ENCODE measurements at places on chromosomes 1 and 21.

DNA sequence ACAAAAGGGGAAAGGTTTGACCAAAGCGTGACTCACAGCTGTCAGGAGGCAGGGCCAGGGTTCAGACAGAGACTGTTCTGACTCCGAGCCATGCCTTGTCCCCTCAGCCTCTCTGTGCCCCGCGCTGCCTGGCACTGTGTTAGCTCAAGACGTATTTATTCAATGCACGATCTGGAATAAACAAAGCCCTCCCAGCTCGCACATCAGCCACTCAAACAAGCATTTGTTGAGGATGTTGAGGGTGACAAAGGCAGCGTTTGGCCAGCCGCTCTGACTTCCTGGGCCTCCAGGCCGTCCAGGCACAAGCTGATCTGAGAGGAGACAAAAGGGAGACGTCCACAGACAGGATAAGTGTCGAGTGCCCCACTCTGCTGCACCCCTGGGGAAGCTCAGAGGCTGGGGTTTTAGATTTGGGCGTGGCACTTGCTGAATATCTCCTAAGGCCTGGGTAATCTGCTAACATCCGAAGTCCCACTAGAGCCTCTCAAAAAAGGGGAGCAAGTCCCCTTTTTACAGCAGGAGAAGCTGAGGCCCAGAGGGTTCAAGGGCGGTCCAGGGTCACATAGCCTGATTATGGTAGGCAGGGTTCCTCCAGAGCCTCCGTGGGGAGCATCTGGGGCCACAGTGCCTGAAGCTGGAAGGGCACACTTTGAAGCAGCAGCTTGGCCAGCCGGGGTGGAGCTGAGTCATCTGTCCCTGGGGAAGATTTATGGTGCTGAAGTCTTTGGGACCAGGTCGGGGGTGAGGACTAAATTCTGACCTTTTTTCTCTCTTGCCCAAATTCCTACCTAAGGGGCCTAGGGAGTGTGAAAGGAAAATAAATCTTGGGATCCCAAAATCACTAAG, 95.9 kb downstream of the SPSB1 start:
- no peaks in the 10 kb centered on the region for H3K36me3 ChIP-seq
- H3K4me3 ChIP-seq, result no peak overlapping the region
- H3K27me3 ChIP-seq, result no peaks in the 10 kb centered on the region

GRCh38 chr1:21590126-21590880, 78.9 kb downstream of the RAP1GAP start:
- H3K27ac ChIP-seq, result no peak overlapping the region
- no peak for DNase-seq
- peaks cover 34% of the 10 kb centered on the region for H3K4me1 ChIP-seq

GRCh38 chr1:161928056-161928455, 95.6 kb downstream of the OLFML2B start:
- no peak overlapping the region for H3K27ac ChIP-seq
- no peak for DNase-seq
- H3K27me3 ChIP-seq, result no peaks in the 10 kb centered on the region
- no peaks in the 10 kb centered on the region for H3K36me3 ChIP-seq
- H3K4me3 ChIP-seq, result no peak overlapping the region

DNA sequence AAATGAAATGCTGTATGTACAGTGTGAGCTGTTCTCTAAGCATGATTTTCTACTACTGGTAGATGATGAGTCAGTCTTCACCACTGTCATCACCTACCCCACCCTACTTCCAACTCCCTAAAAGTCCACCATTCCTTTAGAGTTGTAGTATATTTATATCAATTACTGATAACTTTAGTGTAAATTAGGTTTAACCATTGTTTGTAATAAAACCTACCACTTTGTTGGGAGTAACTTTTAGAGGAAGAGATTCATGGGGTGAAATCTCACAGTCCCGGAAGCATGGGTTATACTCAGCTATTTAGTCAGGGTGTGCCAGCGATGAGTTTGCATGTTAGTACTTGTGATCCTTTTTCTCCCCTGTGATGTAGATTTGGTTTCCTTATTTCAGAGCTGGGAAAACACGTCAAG, 17.1 kb downstream of the MORC3 start:
- H3K36me3 ChIP-seq, result peaks cover 63% of the 10 kb centered on the region
- no peak overlapping the region for H3K4me3 ChIP-seq
- no peaks in the 10 kb centered on the region for H3K27me3 ChIP-seq
- H3K27ac ChIP-seq, result peak overlapping the region; percentile 55
- H3K4me1 ChIP-seq, result peaks cover 27% of the 10 kb centered on the region

DNA sequence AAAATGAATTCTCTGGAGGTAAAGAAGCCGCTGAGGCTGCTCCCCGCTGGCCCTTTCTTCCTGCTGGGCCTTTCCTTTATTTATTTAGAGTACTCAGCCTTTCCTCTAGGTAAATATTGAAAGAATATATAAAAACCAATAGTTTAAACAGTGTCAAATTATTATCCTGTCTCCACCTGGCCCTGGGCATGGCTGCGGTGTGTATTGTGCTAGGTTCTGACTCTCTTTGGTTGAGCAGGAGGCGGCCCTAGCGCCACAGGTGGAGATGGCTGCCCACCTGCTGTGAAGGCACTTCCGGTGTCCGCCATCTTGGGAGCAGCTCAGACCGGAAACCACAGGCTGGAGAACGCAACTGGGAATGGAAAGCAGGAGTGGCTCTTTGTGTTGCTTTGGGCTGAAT, 29.0 kb upstream of the CLDN14 start:
- no peak for DNase-seq
- H3K27ac ChIP-seq, result no peak overlapping the region

- no peak overlapping the region for H3K27ac ChIP-seq
- H3K4me3 ChIP-seq, result no peak overlapping the region
- DNase-seq, result no peak
- H3K4me1 ChIP-seq, result no peaks in the 10 kb centered on the region
- no peaks in the 10 kb centered on the region for H3K27me3 ChIP-seq
Observed at GRCh38 chr1:118649369-118650106, 338.6 kb downstream of the TBX15 start.

- no peak overlapping the region for H3K27ac ChIP-seq
- H3K4me3 ChIP-seq, result no peak overlapping the region
- peaks cover 33% of the 10 kb centered on the region for H3K36me3 ChIP-seq
- H3K4me1 ChIP-seq, result peaks cover 24% of the 10 kb centered on the region
Observed at GRCh38 chr1:23964790-23965740, 5.4 kb downstream of the PNRC2 start.

GRCh38 chr1:23692308-23692871, 784 bp downstream of the RPL11 start:
- peak overlapping the region; percentile 87 for H3K4me3 ChIP-seq
- peak overlapping the region; percentile 88 for H3K27ac ChIP-seq
- H3K36me3 ChIP-seq, result peaks cover 42% of the 10 kb centered on the region
- H3K4me1 ChIP-seq, result peaks cover 44% of the 10 kb centered on the region
- no peaks in the 10 kb centered on the region for H3K27me3 ChIP-seq

- no peaks in the 10 kb centered on the region for H3K36me3 ChIP-seq
- H3K4me1 ChIP-seq, result peaks cover 14% of the 10 kb centered on the region
- H3K27ac ChIP-seq, result no peak overlapping the region
- no peak overlapping the region for H3K4me3 ChIP-seq
Observed at GRCh38 chr1:41754540-41754939, 164.2 kb downstream of the HIVEP3 start.

DNA sequence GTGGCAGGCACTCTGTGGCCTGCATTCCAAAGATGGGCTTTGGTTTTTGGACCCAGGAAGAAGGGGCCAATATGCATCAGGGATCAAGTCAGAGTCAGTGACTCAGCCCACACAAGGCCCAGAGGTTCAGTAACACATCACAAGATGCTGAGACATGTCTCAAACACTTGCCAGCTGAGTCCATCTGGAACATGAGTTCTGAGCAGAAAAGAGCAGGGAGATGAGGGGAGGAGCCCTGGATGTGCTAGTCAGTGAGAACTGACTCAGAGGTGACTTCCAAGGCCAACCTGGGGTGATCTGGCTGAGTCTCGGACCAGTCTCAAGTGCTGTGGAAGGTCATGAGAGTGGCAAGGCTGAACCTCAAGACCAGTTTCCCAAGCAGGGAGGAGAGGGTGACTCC, 150.1 kb downstream of the CDC7 start:
- peak overlapping the region; percentile 70 for H3K27ac ChIP-seq
- H3K4me1 ChIP-seq, result peaks cover 22% of the 10 kb centered on the region
- H3K36me3 ChIP-seq, result no peaks in the 10 kb centered on the region
- H3K4me3 ChIP-seq, result no peak overlapping the region

DNA sequence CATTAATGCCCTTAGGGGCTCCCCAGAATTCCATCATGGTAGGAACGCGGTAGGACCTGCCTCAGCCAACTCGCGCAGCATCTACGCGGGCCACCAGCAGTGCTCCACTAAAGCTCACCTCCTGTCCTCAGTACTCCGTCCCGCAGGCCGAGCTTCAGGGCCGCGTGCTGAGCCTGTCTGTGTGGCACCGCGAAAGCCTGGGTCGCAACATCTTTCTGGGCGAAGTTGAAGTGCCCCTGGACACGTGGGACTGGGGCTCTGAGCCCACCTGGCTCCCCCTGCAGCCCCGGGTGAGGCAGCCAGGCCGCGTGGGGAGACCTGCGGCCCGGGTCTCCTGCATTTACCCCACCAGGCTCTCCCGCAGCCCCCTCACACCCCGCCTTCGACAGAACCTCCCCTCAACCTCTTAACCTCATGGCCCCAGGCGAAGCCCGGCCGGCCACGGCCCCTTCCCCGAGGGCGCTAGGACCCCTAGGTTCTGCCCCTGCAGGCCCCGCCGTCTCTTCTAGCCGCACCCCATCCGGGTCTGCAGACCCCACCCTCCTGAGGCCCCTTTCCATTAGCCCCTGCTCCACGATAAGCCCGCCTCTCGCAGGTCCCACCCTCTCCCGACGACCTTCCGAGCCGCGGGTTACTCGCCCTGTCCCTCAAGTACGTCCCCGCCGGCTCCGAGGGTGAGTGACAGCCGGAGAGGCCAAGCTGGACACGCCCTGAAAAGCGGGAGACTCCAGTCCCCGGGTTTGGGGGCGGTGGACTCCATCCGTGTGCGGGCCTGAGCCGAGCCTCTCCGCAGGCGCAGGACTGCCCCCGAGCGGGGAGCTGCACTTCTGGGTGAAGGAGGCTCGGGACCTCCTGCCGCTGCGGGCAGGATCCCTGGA, 9.1 kb downstream of the SYTL1 start:
- peaks cover 34% of the 10 kb centered on the region for H3K4me1 ChIP-seq
- no peak for DNase-seq
- H3K4me3 ChIP-seq, result peak overlapping the region; percentile 44
- no peaks in the 10 kb centered on the region for H3K27me3 ChIP-seq
- H3K36me3 ChIP-seq, result peaks cover 28% of the 10 kb centered on the region

DNA sequence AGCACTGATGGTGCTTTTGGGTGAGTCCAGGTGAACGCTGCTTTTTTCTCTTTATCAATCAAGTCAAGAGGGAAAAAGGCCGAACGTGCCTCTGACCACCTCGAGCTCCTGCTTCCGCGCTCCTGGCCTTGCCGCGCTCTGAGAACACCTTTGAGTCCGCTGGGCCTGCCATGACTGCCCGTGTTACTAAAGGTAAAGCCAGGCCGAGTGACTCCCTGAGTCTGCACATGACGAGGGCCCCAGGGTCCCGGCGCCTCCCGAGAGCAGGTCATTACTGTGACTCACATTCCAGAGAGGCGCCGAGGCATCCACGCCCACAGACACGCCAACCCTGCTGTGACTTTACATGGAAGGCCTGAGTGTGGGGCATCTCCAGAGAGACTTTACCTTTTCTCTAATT, 11.1 kb downstream of the POFUT2 start:
- no peak overlapping the region for H3K4me3 ChIP-seq
- DNase-seq, result peak; percentile 50

DNA sequence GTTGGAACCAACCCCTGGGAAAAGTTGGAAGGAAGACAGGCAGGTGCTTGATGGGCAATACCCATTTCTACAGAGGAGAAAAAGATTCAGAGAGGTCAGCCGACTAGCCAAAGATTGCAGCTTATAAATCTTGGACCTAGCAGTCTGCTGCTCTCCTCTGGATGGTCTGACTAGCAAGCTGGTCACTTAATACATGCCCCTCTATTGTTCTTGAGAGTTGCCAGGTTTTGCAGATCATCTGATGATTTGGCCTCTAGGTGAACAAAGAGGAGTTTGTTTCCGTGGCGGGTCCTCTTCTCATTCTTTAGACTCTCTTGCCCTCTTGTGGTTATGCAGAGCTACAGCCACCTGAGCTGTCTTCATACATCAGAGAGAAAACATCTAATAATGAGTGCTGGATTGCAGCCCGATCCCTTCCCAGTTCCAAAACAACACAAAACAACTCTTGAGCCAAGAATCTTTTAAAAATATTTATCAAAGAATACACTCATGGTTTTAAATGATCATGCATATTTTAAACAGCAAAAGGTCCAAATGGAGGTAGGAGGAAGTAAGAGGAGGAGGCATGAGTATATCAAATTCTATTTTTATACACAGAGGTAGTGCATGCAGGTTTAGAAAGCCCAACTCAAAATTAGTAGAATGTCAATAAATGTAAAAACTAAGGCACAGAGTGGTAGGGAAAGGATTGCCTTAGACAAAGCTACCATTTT, 115.7 kb downstream of the SLC30A10 start:
- DNase-seq, result no peak
- H3K36me3 ChIP-seq, result no peaks in the 10 kb centered on the region
- H3K27ac ChIP-seq, result no peak overlapping the region
- no peaks in the 10 kb centered on the region for H3K27me3 ChIP-seq
- H3K4me3 ChIP-seq, result no peak overlapping the region
- peaks cover 13% of the 10 kb centered on the region for H3K4me1 ChIP-seq

GRCh38 chr1:27618341-27619082, 14.6 kb upstream of the AHDC1 start:
- DNase-seq, result no peak
- no peak overlapping the region for H3K4me3 ChIP-seq
- H3K36me3 ChIP-seq, result no peaks in the 10 kb centered on the region
- peaks cover 5% of the 10 kb centered on the region for H3K4me1 ChIP-seq
- H3K27ac ChIP-seq, result no peak overlapping the region

- no peak overlapping the region for H3K4me3 ChIP-seq
- H3K27ac ChIP-seq, result peak overlapping the region; percentile 21
- H3K27me3 ChIP-seq, result no peaks in the 10 kb centered on the region
- no peaks in the 10 kb centered on the region for H3K36me3 ChIP-seq
Observed at GRCh38 chr1:41626146-41626545, 141.7 kb upstream of the EDN2 start.

DNA sequence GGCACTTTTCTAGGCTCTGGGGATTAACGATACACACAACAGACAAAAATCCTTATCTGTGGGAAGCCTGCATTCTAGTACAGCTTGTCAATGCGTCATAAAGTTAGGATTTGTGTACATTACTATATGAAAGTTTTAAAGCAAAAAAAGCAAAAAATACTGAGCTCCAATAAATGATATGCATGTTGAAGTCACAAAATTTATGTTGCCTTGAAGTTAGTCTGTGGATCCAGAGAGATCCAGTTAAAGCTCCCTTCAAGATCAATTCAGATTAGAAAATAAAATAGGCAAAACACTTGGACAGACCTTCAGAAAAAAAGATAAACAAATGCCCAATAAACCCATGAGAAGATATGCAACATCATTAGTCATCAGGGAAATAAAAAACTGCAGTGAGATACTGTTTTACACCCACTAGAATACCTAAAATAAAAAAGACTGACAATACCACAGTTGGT, 33.1 kb upstream of the KCNQ4 start:
- peaks cover 8% of the 10 kb centered on the region for H3K4me1 ChIP-seq
- H3K36me3 ChIP-seq, result peaks cover 60% of the 10 kb centered on the region
- no peak overlapping the region for H3K27ac ChIP-seq
- H3K4me3 ChIP-seq, result no peak overlapping the region

- H3K27ac ChIP-seq, result no peak overlapping the region
- H3K4me3 ChIP-seq, result no peak overlapping the region
- no peaks in the 10 kb centered on the region for H3K27me3 ChIP-seq
- no peaks in the 10 kb centered on the region for H3K36me3 ChIP-seq
- no peak for DNase-seq
- H3K4me1 ChIP-seq, result peaks cover 17% of the 10 kb centered on the region
Observed at GRCh38 chr1:109652402-109652801, 3.5 kb upstream of the GSTM4 start.

GRCh38 chr1:41404308-41404761, 43.1 kb downstream of the FOXO6 start:
- H3K4me1 ChIP-seq, result peaks cover 14% of the 10 kb centered on the region
- no peak overlapping the region for H3K4me3 ChIP-seq
- no peaks in the 10 kb centered on the region for H3K36me3 ChIP-seq
- no peak overlapping the region for H3K27ac ChIP-seq
- DNase-seq, result no peak
- peaks cover 4% of the 10 kb centered on the region for H3K27me3 ChIP-seq

Measured in suprapubic skin (tissue), 4 donors.